ENCODE measurements at places on chromosomes 13 and 19.

GRCh38 chr13:24612726-24613125 is 67.5 kb upstream of the ATP12A start:
- DNase-seq = no peak

GRCh38 chr13:112851107-112852038 is 117.6 kb upstream of the MCF2L start:
- DNase-seq = no peak

DNA sequence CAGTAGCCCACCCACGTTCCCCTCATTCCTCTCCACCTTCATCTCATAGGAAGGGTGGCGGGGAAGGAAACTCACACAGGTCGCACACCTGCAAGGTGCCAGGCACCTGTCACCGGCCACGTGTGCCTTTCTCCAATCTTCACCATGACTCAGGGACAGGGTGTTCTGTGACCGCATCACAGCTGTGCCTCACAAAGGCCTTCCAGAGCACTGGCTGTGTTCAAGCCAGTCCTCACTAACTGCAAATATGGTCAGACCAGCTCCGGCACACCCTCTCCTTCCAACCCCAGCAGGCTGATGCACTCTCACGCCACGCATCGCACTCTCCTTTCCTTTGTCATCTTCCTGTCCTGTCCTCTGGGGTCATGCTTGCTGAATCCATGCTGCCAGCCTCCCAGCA is 415.9 kb downstream of the IRS2 start:
- DNase-seq = no peak

GRCh38 chr19:47040869-47041268 is 7.6 kb downstream of the TMEM160 start:
- no peak for DNase-seq

- peak; percentile 44 for DNase-seq
Measured at GRCh38 chr13:61286148-61286745, 129.4 kb downstream of the PCDH20 start.

DNA sequence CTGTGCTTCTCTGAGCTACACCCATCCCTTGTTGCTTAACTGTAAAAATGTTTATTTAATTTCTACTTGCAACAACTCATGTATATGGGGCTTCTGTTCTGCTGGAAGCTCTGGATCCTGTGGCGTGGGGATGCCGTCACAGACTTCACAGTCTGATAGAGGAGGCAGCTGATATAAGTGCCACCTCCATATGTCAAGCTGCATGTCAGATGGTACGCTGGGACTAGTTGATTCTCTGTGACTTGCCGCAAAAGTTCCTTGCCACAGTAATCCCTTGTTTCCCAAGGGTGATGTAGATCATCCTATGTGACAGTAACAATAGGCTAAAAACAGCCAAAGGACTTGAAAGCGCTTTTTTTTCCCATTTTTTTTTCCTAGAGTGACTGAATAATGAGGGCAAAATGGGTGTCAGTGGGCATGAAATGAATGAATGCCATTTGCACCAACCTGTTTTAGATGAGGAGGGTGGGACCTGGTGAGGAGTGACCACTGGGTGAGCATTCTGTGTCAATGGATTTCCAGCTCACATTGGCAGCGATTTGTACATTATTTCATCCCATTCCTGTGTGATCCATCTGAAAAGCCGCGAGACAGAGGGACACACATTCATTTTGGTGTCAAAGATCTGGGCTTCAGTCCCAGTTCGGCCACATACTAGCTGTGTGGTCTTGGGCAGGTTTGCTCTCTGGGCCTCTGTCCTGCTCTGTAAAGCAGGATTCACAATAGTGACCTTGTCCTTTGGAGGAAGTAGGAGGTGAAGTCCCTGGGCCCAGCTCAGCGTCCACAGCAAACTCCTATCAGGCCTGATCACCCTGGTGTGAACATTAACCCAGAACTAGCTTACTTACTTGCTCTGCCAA is 88.9 kb upstream of the RNF113B start:
- no peak for DNase-seq

All from NB4 (cell line).